Activated naive CD8-positive, alpha-beta T cell treated with anti-CD3 and anti-CD28 coated beads for 36 hours (primary cell): ENCODE measurements at places on chromosomes 1 and 21. TPM values are rescaled to one million over a fixed set of nuclear protein-coding genes. Genes with fewer than 3 reads are reported as not detected.

Gene GUCA2A
- total RNA-seq = not detected

- no peak for DNase-seq
These were observed 944.4 kb downstream of the PLA2G4A start for GRCh38 chr1:187773168-187773567.

GRCh38 chr1:201673093-201673492, 134.2 kb downstream of the NAV1 start:
- no peak for DNase-seq

DNA sequence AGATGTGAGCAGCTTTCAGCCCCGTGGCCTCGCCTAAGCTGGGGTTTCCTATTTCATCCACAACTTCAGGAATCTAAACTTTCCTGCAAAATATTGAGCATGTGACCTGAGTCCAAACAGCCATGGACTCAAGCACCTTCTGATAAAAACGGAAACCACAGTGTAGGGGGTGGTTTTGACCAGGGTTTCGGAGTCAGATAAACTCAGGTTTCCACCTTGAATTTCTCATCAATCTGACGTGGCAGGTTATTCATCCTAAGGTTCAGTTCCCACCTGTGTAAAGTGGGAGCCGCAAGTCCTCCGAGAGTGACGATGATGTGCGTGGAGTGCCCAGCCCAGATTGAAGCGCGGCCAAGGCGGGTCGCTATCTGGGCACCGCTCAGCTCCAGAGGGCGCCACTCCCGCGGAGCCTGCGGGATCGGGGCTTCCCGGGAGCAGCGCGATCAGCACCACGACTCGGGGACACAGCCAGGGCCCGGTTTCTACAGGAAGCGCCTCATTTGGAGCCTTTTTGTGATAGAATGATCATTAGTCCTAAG, 871 bp upstream of the ETS2 start:
- DNase-seq = peak; percentile 43

DNA sequence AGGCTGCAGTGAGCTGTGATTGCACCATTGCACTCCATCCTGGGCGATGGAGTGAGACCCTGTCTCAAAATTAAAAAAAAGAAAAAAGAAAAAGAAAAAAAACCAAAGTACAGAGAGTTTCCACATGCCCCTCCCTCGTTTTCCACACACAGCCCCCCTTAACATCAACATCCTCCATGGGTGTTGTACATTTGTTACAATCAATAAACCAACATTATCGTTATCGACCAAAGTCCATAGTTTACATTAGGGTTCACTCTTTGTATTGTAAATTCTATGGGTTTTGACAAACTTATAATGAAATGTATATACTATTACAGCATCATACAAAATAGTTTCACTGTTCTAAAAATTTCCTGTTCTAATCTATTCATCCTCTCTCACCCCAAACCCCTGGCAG, 15.9 kb upstream of the TINAGL1 start:
- no peak for DNase-seq

DNA sequence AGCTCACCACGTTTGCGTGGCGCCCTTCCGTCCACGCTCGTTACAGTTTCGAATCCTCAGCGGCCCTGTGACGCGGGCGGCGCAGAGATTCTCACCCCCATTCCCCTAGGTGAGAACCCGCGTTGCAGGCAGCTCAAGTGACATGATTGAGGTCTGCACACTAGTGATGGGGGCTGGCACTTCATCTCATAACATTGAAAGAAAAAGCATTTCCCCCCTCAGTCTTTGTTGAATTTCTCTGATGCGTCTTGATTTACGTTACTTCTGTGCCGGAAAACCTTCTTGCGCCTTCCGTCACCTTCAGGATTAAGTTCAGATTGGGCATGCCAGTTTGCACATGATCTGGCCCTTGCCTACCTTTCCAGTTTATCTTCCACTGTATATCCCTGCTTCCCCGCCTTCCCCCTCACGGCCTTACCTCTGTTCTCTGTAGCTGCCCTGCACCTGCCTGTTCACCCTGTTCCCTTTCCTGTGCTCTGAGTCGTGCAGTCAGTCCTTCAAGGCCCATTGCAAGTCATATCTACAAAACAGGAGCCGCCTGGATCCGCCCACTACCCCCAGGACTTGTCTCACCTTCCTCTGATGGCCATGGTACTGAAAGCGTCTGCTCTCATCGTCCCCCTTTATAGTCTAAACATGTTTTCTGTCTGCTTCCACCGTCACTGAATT, 1.1 kb downstream of the CTPS1 start:
- peak; percentile 55 for DNase-seq

Gene WNT9A
- not detected for total RNA-seq

- DNase-seq = peak; percentile 17
These were observed 127.2 kb downstream of the IGSF21 start for GRCh38 chr1:18234790-18235242.

Gene FALEC
- not detected for total RNA-seq

Gene SPATA21
- not detected for total RNA-seq

DNA sequence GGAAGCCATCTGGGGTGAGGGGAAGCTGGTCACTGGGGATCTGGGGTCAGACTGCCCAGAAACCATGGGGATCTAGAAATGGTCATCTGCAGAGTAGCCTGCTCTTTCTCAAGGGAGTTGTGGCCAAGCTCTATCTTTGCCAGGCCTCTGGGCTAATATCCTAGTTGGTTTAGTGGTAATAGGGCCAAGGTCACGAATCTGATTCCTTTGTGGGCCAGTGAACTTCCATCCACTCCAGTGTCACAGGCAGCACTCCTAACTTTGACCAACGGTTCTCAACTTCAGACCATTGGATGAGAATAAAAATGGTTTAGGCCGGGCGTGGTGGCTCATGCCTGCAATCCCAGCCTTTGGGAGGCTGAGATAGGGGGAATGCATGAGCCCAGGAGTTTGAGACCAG, 28.1 kb upstream of the PPP2R5A start:
- no peak for DNase-seq

GRCh38 chr1:210438928-210439841, 110.5 kb downstream of the HHAT start:
- DNase-seq = no peak

GRCh38 chr1:117802531-117803257, 126.7 kb downstream of the GDAP2 start:
- DNase-seq = no peak

GRCh38 chr1:111441573-111442192, 7.4 kb downstream of the WDR77 start:
- peak; percentile 54 for DNase-seq

DNA sequence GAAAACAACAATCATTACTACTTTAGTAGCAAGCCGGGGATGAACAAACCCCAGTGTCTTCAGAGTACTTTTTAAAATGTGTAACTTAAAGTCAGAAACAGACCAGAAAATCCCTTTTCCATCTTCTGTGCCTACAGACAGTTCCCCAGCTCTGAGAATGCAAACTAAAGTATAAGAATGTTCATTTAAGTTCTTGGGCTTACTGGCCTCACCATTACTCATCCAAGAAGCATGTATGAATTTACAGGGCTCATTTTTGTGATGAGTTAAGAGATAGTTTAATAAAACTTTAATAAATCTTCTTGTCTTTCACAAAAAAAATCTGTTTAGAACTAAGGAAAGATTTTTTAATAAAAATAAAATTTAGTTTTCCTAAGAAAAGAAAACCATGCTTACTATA, 4.6 kb downstream of the LPGAT1 start:
- no peak for DNase-seq

DNA sequence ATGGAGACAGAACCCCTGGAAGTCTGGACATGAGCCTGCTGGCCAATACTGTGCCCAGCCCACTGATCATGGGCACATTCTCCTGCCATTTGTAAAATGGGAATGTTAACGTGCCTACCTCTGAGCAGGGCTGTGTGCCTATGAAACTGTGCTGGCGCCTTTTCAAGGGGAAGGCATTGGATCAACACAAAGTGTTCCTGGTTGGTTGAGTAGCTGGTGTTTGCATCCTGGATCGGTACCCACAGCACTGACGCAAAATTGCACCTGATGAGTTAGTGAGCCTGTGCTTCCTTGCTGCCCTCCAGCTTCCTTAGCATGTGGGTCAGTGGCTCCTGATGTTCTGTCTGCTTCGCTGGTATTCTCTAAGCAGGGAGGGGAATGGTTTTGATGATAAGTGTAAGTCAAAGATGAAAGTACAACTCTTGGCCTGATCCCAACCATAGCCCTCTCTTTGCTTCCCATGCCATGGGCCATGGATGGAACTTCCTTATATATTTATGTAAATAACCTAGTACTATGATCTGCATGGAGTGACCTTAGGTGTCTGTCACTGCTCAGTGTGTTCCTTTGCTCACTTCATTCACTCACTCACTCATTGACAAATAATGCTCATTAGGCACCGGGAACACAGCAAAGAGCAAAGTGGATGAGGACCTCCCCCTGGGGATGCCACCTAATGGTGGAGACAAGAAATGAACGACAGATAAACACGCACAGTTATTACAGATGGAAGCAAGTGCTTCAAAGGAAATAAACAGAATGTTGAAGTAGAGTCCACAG, 22.7 kb downstream of the MAB21L3 start:
- no peak for DNase-seq

- DNase-seq = peak; percentile 88
These were observed 45.3 kb downstream of the MRPL39 start for GRCh38 chr21:25561668-25562641.

- DNase-seq = no peak
These were observed 4.7 kb upstream of the FTCD start for GRCh38 chr21:46159841-46160656.

Gene TCHHL1
- total RNA-seq = not detected

DNA sequence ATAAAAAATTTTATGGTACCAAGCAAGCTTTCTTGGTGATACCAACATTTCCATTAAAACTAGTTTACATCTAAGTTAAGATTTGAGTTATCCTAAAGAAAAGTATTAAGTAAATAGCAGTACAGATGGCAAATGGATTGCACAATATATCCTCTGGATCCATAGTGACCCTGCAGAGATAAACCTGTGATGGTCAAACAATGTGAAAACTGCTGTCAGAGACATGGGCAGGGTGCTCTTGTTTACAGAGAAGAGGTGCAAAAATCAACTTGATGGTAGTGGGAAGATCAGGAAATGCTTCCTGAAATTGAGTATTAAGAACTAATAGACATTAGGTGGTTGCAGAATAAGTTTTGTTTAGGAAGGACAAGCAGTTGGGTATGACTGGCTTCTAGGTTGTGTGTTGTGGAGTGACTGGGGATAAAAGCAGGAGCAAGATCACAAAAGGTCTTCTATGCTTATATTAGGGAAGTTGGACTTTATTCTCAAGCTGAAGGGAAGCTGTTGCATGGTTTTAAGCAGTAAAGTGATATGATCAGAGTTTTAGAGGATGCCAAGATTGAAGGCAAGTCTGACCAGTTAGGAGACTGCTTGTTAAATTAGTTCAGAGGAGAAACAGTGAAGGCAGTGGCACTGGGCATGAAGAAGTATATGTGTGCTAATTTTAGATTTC, 9.9 kb downstream of the TTC3 start:
- DNase-seq = no peak

Gene CRYAA
- not detected for total RNA-seq

GRCh38 chr1:194378517-194378916, 1192.1 kb upstream of the B3GALT2 start:
- no peak for DNase-seq

- no peak for DNase-seq
These were observed 62.8 kb downstream of the ST3GAL3 start for GRCh38 chr1:43770111-43770510.

GRCh38 chr1:121458291-121459048, 273.7 kb downstream of the SRGAP2C start:
- DNase-seq = no peak

GRCh38 chr1:81406292-81406999, 394.3 kb upstream of the ADGRL2 start:
- DNase-seq = no peak

Gene AXDND1
- total RNA-seq = 0.64 TPM

- DNase-seq = no peak
These were observed 276.9 kb downstream of the TM2D1 start for GRCh38 chr1:61447968-61448430.

- DNase-seq = no peak
These were observed 195.9 kb upstream of the GALNT2 start for GRCh38 chr1:229871078-229871676.

DNA sequence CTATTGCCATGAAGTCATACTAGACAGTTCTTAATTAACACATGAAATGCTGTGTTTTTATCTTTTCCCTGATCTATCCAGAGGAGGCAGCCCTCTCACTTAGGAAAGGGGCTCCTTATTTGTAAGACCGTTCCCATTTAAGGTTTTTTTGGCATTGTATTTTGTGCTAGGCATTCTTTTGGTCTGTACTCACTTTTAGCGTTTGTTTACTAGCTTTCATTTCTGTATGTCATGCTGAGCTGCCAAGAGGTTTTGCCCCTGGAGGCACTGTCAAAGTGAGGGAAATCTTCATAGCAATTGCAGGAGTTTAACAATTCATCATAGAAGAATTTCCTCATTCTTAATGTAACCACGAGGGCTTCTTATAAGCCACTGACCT, 59.5 kb downstream of the MTR start:
- no peak for DNase-seq

DNA sequence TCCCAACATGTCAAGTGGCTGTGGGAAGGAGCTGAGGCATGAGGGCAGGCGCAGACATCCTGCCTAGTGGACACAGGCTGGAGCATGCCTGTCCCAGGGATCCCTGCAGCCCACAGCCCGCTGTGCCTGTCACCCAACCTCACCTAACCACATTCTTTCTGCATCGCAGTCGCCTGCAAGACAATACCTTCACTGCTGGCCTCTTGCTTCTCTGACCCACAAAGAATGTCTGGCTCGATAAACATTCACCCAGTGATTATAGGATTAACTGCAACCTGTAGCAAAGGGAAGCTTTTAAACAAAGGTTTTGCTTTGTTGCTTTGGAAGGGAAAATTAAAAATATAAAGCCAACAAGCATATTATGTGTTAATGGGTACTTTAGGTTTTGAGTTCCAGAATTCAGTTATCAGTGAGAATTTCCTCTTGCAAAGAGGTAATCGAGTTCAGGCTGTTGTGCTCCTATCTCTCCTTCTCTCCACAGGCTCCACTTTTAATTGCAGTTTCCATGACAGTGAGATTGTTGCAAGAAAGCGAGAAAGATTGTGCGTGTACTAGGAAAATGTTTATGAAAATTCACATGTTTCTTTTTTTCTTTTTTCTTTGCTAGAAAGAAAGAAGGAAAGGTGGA, 40.0 kb upstream of the ZNF648 start:
- DNase-seq = no peak

Gene TPTE
- total RNA-seq = not detected

Gene CHAF1B
- total RNA-seq = 38.0 TPM

DNA sequence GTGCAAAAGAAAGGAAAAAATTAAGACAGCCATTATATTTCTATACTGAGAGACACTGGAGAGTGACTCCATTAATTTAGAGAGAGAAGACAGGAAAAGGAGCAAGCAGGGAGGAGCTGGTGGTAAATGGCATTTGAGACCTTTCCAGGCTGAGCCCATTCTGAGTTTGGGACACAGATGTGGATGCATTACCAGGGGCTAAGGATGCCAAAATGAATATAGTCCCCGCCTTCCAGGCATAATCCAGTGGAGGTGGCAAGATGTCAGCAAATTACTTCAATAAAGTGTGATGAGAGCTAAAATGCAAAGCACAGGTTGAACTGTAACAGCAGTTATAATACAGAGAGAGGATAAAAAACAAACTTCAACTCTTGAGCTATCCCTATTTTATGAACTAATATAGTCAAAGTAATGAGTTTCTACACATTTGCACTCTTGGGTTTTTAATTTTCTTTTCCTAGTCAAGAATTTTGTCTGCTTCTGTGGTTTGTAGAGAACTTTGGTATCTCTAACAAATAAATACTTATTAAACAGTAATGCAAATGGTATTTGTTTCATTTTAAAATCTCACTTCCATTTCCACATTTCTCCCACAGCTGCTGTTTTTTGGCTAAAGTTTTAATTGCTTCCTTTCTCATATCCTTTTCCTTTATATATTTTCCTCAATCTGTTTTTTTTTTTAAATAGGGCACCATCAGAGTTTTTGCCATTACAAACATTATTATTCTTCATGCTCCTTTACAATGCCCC, 228.2 kb upstream of the KCNK2 start:
- no peak for DNase-seq

- no peak for DNase-seq
These were observed 138.2 kb upstream of the CACNA1E start for GRCh38 chr1:181345146-181345545.
